ENCODE measurements at places on chromosomes 4 and X.

GRCh38 chrX:151397741-151398070 lies 700 bp downstream of the VMA21 start:
- no peak for DNase-seq

DNA sequence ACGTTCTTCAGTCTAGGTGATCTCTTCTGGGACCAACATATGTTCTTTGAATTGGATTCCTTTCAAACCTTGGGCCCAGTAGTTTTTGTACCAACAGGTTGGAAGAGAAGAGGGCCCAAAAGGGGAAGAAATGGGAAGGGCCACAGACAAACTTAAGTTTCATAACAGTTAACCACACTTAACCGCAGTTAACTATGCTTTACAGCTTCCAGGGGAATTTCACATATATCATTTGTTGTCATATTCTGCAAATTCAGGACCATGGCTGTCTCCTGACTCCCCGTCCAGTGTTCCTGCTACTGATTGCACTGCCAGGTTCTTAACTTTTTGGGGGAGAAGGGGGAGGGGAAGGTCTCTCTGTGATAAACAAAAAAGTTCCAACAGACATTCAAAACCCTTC lies 34.6 kb downstream of the RTL5 start:
- DNase-seq = no peak

- DNase-seq = no peak
Measured at GRCh38 chr4:182758273-182758672, 158.9 kb downstream of the DCTD start.

DNA sequence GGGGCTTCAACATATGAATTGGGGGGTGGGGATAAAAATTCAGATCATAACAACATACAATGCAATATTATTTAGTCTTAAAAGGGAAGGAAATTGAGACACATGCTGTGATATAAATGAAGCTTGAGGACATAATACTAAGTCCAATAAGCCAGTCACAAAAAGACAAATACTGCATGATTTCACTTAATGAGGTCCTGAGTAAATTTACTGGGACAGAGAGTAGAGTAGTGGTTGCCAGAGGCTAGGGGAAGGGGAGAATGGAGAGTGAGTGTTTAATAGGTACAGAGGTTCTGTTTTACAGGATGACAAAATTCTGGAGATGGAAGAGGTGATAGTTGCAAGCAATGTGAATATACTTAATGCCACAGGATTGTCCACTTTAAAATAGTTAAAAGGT lies 89.2 kb upstream of the RAPGEF2 start:
- no peak for DNase-seq

- DNase-seq = no peak
Measured at GRCh38 chr4:14241574-14241973, 614.0 kb upstream of the BOD1L1 start.

DNA sequence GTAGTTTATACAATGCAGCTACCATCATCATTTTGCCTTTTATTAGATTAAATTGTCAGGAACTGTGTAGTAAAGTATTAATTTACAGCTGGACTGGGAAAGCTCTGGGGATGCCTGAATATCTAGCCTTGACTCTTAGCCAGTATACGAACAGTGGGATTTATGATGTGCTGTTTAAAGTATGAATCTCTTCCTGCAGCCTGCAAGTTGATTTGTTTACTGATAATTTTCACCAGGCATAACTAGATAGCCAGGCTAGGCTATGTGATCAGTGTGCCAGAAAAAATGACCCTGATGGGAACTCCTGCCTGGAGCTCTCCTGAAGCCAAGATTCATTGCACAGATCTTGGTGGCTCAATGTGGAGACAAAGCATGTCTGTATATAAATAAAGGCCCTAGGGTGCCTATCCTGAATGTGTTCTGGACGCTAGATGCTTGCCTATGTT lies 119.2 kb downstream of the SCLT1 start:
- DNase-seq = no peak

DNA sequence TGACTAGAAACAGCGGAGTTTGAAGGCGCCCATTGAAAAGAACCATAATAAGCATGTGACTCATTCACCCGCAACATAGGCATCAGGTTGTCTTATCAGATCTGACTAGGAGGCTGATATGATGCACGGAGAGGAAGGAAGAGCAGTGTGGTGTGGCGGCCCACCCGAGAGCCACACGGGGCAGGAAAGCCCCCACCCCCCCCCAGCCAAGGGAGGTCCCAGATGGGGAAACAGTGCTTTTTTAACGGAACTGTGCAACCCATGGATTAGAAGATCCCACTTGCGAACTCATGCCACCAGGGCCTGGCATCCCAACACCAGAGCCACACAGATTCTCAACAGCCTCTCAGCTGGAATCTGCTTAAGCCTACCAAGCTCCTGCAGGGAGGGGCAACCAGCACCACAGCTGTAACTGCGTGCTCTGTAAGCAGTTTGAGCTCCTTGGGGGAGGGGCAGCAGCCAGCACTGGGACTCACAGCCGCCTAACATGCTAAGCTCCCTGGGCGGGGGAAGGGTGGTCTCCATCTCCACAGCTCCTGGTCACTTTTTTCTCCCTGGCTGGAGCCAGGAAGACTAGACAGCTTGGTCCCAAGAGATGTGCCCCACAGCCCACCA lies 466.2 kb downstream of the PDGFC start:
- DNase-seq = no peak
